Placental pericyte (primary cell): ENCODE measurements at places on chromosomes 3 and 15. TPM values are rescaled to one million over a fixed set of nuclear protein-coding genes. Genes with fewer than 3 reads are reported as not detected.

The ITIH4 gene
- total RNA-seq = 0.57 and 0.88 TPM in 2 replicates

The PODXL2 gene
- 0.86 and 0.88 TPM in 2 replicates for total RNA-seq

The ATP13A5 gene
- not detected in 2 replicates for total RNA-seq

The ALDH1A3 gene
- 107 and 164 TPM in 2 replicates for total RNA-seq

The SAMMSON gene
- total RNA-seq = not detected in 2 replicates

The ESYT3 gene
- total RNA-seq = under 0.01 TPM in 1 of 2 replicates, not detected in the other

The CACNA2D3 gene
- total RNA-seq = 1.7 TPM in 1 of 2 replicates, not detected in the other

The ILDR1 gene
- not detected in 2 replicates for total RNA-seq

The MNS1 gene
- total RNA-seq = 0.66 and 1.1 TPM in 2 replicates

The STAB1 gene
- under 0.01 and 0.57 TPM in 2 replicates for total RNA-seq

The LEKR1 gene
- total RNA-seq = 1.1 and 1.9 TPM in 2 replicates

The LIPH gene
- total RNA-seq = 0.14 TPM in 1 of 2 replicates, not detected in the other

The ATP10A gene
- 0.44 and 2.6 TPM in 2 replicates for total RNA-seq

The DZIP1L gene
- total RNA-seq = 20.8 and 45.2 TPM in 2 replicates

The LDHAL6B gene
- not detected in 2 replicates for total RNA-seq

The TMEM115 gene
- total RNA-seq = 85.1 and 92.9 TPM in 2 replicates

The SLC26A6 gene
- total RNA-seq = 49.5 and 53.8 TPM in 2 replicates

The GREM1 gene
- total RNA-seq = 264 and 829 TPM in 2 replicates

The PML gene
- 54.7 and 77.3 TPM in 2 replicates for total RNA-seq

The HTR3E gene
- total RNA-seq = not detected in 2 replicates

The PARP15 gene
- total RNA-seq = 0.14 and 0.22 TPM in 2 replicates
